ENCODE measurements at places on chromosomes 7 and 10.

DNA sequence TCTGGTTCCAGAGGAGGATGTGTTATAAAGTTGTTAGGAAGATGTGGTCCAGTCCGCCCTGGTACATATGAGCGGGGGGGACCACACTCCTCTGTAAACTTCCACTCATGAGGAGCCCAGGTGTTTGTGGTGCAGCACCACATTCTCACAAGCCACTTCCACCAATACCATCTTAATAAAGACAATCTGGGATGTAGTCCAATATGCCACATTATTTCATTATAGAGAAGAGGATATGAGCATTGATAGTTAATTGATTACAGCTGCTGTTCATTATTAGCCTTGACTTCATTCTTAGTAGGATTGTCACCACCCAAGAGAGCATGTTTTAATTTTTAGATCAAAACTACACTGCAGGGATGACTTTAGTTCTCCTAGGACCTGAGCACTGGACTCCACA lies 40.5 kb downstream of the ERCC6 start:
- DNase-seq: no peak

DNA sequence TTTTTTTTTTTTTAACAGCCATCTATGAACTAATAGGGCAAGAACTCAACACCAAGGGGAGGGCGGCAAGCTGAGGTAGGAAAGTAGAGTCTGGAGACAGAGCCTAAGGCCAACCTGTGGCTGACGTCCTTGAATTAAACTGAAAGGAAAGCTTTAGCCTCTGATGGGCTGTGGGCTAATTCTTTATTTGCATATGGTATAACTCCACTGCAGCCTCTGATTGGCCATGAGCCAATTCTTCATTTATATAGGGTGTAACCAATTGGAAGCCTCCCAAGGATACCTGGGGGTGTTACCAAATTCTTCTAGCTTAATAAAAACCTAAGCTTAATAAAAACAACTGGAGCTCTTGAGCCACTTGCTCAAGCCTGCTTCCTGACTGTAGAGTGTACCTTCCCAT lies 10.3 kb downstream of the TYW1 start:
- no peak for DNase-seq

DNA sequence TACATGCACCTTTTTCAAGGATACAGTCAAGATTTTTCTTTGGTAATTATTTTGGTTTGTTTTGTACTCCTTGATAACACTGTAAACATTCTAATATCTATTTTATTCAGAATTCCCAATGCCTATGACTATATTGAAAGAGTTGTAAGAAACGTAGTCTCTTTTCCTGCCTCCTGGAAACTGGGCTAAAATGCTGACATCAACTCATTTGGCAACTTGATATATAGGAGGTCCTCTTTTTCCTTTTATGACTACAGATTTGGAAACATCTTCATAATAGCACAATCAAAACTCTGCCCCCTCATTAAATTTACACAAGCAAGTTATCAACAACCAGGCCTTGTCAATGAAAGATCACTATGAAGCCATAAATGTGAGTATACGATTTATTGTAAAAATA lies 422.3 kb upstream of the PCDH15 start:
- DNase-seq: no peak

GRCh38 chr7:55778631-55779030 lies 83.9 kb downstream of the SEPTIN14 start:
- DNase-seq: peak; percentile 23

- DNase-seq: no peak
These were observed 762.7 kb upstream of the PHF14 start for GRCh38 chr7:10211016-10211415.

All from SW480 (cell line).